Stromal cell of bone marrow (primary cell): ENCODE measurements at places on chromosomes 6 and 20.

GRCh38 chr20:13884803-13885202, 100.0 kb downstream of the NDUFAF5 start:
- DNase-seq = no peak

GRCh38 chr6:139970591-139970991, 596.1 kb upstream of the CITED2 start:
- peak; percentile 15 for DNase-seq

GRCh38 chr6:4349323-4349722, 213.9 kb upstream of the ECI2 start:
- no peak for DNase-seq

- no peak for DNase-seq
Observed at GRCh38 chr6:126388104-126388598, 48.2 kb downstream of the CENPW start.

- no peak for DNase-seq
Observed at GRCh38 chr6:70956451-70957283, at the start of gene B3GAT2. Gene B3GAT2 (minus strand): TSS chr6:70957060. CDS start chr6:70956429, 631 bp downstream.

GRCh38 chr6:53758496-53758895, 36.3 kb upstream of the LRRC1 start:
- no peak for DNase-seq

- no peak for DNase-seq
Observed at GRCh38 chr20:51193066-51193772, 170.3 kb upstream of the KCNG1 start.

GRCh38 chr20:60928341-60928740, 323.7 kb upstream of the CDH4 start:
- DNase-seq = no peak

DNA sequence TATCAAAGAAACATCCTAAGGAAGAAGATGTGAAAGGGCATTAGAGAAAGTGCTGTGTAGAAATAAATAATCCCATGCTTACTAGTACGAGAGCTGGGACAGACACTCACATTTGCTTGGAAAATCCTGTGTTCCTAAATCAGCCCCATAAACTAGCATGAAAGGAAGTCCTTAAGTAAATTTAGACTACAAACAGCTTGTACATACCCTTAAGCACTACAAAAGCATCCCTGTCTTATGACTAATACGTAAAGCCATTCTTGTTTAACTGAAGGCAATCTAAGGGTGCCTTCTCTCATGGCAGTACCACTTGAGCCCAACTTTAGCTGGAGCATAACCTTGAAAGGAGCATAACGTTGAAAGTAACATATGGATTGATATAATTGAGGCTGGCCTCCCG, 15.4 kb upstream of the FOXQ1 start:
- no peak for DNase-seq

- no peak for DNase-seq
Observed at GRCh38 chr6:157402996-157403685, 22.2 kb downstream of the ZDHHC14 start.

GRCh38 chr6:64230530-64230929, 594.9 kb downstream of the PHF3 start:
- DNase-seq = no peak

DNA sequence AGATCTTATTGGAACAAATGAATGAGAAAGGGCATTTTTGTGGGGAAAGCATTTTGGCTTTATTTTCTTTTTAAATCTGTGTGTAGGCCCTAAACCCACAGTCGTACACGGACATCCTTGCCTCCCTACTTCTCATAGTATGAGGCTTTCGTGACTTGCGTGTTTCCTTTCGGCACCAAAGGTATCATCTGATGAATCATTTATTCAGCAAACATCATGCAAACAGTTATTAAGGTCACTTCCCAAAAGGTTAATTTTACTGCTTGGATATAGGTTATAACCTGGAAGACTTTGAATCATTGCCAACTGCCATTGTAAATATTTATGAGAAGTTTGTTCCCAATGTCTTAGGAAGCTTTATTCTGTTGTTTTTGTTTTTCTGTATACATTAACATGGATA, 15.1 kb upstream of the SLC22A2 start:
- no peak for DNase-seq
